ENCODE measurements at places on chromosomes 2 and 18.

DNA sequence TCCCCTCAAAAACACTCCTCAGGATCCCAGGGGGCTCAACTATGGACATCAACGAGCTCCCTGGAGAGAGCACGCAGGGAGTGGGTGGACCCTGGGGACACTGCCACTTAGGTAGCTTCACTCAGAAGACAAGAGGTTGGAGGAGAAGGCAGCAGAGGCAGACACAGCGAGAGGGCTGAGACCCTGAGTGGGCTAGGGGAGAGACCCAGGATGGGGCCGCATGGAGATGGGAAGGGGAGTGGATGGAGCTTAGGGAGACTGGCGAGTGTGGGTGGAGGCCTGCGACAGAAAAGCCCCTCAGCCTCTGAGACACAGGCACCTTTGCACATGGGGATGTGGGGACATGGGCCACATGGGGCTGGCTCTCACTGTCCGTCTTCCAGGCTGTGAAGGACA lies 70.9 kb downstream of the ASB1 start:
- H3K27ac ChIP-seq, result no peak overlapping the region
- H3K4me3 ChIP-seq, result no peak overlapping the region
- H3K4me1 ChIP-seq, result no peaks in the 10 kb centered on the region
- no peaks in the 10 kb centered on the region for H3K27me3 ChIP-seq
- DNase-seq, result no peak

DNA sequence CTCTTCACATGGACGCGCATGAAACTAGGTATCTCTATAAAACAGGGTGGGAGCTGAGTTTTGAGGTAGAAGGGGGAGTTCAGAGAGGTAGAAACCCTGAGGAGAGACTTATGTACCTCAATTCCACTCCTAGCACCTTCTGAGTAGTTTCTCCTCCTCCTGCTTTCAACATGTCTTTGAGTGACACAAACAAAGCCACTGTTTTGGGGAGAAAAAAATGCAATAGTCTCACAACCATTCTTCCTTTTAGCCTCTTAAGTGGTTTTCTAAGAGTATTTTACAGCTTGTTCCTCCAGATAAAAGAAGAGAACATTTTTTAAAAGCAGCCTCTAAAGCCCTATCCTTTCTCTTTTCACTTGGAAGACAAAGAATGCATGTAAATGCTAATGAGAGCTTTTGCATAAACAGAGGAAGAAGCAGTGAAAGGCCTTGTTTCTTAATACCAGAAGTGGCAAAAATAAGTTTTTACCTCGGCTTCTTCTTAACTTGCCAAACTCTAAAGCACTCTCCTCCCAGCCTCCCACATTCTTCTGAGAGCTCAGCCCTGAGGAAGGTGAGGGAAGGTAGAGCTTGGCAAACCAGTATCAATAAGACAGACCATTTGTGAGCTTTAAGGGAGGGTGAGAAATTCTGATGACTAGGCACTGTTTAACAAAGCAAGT lies 1304.4 kb upstream of the ACVR2A start:
- H3K27me3 ChIP-seq, result no peaks in the 10 kb centered on the region
- no peak overlapping the region for H3K4me3 ChIP-seq
- H3K4me1 ChIP-seq, result no peaks in the 10 kb centered on the region
- H3K36me3 ChIP-seq, result no peaks in the 10 kb centered on the region

- H3K4me1 ChIP-seq, result no peaks in the 10 kb centered on the region
- no peak overlapping the region for H3K4me3 ChIP-seq
- H3K27me3 ChIP-seq, result no peaks in the 10 kb centered on the region
- DNase-seq, result no peak
- H3K36me3 ChIP-seq, result no peaks in the 10 kb centered on the region
Observed at GRCh38 chr18:27869735-27870134, 307.2 kb downstream of the CDH2 start.

- no peak overlapping the region for H3K4me3 ChIP-seq
- H3K27me3 ChIP-seq, result no peaks in the 10 kb centered on the region
- no peak for DNase-seq
- H3K27ac ChIP-seq, result no peak overlapping the region
- H3K4me1 ChIP-seq, result no peaks in the 10 kb centered on the region
- H3K36me3 ChIP-seq, result no peaks in the 10 kb centered on the region
Observed at GRCh38 chr2:130190237-130190636, 8.0 kb downstream of the TUBA3E start.

DNA sequence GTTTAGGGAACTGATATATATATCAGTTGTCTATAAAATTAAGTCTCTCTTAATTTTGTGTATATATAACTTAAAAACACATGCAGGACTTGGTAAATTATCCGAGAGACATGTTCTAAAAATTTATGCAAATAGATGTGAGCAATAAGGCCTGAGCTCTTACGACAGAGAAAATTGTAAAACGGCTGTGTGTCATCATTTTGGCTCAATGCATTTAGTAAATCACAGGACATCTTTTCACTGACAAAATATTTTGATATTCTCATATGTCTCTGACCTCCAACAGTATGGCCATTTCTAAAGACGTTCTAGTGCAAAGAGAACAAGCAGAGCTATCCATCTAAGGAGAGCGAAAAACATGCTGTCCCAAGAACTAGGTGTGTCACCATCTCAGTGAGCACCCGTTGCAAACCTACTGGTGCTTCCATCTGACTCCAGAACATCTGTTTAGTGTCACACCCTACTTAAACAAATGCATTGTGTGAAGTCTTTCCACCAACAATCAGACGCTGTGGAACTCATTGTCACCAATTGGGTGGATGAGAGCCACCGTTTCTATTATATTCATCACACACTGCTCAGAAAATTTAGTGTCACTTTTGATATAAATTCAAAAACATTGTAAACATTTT lies 108.0 kb downstream of the ARHGAP15 start:
- no peaks in the 10 kb centered on the region for H3K36me3 ChIP-seq
- DNase-seq, result no peak

DNA sequence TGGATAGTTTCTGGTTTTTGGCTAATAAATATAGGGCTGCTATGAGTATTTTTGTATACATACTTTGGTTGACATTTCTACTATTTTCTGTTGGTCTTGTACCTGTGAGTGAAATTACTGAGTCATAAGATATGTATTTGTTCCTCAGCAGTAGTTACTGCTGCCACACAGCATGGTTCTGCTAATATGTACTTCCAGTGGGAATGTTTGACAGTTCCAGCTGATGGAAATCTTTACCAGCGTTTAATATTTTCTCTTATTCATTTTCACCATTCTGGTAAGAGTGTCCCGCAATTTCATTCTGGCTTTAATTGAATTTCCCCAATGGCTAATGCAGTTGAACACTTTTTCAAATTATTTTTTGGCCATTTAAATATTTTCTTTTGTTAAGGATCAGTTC lies 57.9 kb upstream of the IL1R1 start:
- no peak for DNase-seq
- H3K27me3 ChIP-seq, result no peaks in the 10 kb centered on the region
- H3K4me1 ChIP-seq, result no peaks in the 10 kb centered on the region
- H3K36me3 ChIP-seq, result no peaks in the 10 kb centered on the region

- H3K4me3 ChIP-seq, result no peak overlapping the region
- no peaks in the 10 kb centered on the region for H3K27me3 ChIP-seq
- no peaks in the 10 kb centered on the region for H3K36me3 ChIP-seq
- DNase-seq, result no peak
- no peaks in the 10 kb centered on the region for H3K4me1 ChIP-seq
Observed at GRCh38 chr2:121375621-121376159, 90.7 kb upstream of the TFCP2L1 start.

DNA sequence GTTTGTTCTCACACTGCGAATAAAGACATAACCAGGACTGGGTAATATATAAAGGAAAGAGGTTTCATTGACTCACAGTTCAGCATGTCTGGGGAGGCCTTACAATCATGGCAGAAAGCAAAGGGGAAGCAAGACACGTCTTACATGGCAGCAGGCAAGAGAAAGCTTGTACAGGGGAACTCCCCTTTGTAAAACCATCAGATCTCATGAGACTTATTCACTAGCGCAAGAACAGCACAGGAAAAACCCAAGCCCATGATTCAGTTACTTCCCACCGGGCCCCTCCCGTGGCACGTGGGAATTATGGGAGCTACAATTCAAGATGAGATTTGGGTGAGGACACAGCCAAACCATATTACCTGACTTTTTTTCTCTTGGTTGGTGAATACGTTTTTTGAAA lies 51.3 kb downstream of the TMEM247 start:
- no peaks in the 10 kb centered on the region for H3K36me3 ChIP-seq
- no peaks in the 10 kb centered on the region for H3K4me1 ChIP-seq
- H3K27me3 ChIP-seq, result no peaks in the 10 kb centered on the region
- H3K27ac ChIP-seq, result no peak overlapping the region
- DNase-seq, result no peak
- no peak overlapping the region for H3K4me3 ChIP-seq

DNA sequence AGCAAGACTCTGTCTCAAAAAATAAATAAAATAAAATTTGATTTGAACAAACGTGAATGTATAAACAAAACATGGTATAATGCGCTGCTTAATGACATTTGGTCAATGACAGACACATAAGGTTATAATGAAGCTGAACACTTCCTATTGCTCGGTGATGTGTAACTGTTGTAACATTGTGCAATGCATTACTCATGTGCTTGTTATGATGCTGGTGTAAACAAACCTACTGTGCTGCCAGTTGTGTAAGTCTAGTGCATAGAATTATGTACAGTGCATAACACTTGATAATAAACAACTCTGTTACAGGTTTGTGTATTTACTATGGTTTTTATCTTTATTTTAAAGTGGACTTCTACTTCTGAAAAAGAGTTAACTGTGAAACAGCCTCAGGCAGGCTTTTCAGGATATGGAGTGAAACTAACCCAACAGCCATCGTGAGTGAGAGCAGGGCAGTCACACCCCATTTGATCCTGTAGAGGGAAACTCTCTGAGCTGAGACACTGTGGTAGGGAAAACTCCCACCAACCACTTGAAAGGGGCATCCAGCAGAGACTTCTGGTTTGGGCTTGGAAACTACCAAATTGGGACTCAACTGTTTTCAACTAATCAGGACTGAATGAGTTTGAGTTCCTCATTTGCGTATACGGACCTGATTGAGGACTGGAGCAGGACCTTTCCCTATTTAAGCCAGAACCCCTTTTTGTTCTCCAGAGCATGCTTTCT lies 8.7 kb upstream of the RPRD1A start:
- H3K4me1 ChIP-seq, result no peaks in the 10 kb centered on the region
- H3K4me3 ChIP-seq, result no peak overlapping the region
- H3K27me3 ChIP-seq, result no peaks in the 10 kb centered on the region
- H3K27ac ChIP-seq, result no peak overlapping the region

- no peak for DNase-seq
- H3K36me3 ChIP-seq, result no peaks in the 10 kb centered on the region
- H3K27me3 ChIP-seq, result no peaks in the 10 kb centered on the region
- H3K4me1 ChIP-seq, result peaks cover 2% of the 10 kb centered on the region
- no peak overlapping the region for H3K27ac ChIP-seq
Observed at GRCh38 chr2:142041996-142042395, 88.8 kb downstream of the LRP1B start.

DNA sequence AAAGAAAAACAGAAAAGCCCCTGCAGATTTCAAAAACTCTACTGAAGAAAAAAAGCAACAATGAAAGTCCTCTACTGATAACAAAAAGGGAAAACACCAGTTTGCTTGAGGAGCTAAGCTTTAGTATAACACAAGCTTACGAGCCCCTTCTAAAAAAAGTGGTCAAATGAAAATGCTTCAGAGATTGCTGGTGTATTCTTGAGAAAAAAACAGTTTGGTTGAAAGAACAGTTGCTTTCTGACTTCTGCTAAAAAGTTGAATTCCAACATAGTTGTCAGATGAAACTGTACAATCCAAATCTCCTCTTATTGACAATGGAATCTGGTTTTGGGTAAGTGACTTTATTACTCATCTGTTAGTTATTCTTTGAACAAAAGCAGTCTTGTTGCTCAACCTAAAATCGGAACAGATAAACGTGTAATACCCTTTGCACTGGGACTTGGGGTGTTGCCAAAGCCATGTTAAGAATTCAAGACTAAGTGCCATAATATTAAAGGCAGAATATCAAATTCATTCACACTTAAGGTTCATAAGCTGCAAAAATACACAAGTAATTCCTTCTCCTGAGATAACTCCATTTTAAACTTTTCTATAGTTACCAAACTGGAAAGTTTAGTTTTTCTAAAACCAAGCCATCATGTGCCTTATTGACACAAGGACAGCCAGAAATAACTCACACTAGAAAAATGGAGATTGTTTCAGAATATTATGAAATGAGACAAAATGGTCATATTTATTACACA lies 45.3 kb upstream of the SPAG16 start:
- no peak for DNase-seq
- no peaks in the 10 kb centered on the region for H3K36me3 ChIP-seq
- H3K27ac ChIP-seq, result no peak overlapping the region
- no peaks in the 10 kb centered on the region for H3K4me1 ChIP-seq
- no peak overlapping the region for H3K4me3 ChIP-seq
- no peaks in the 10 kb centered on the region for H3K27me3 ChIP-seq

- H3K4me3 ChIP-seq, result no peak overlapping the region
- H3K4me1 ChIP-seq, result no peaks in the 10 kb centered on the region
- DNase-seq, result no peak
- H3K36me3 ChIP-seq, result no peaks in the 10 kb centered on the region
- no peak overlapping the region for H3K27ac ChIP-seq
Observed at GRCh38 chr2:141260911-141261310, 869.9 kb downstream of the LRP1B start.

- DNase-seq, result no peak
- H3K27me3 ChIP-seq, result peaks cover 7% of the 10 kb centered on the region
- H3K27ac ChIP-seq, result no peak overlapping the region
- no peaks in the 10 kb centered on the region for H3K36me3 ChIP-seq
- H3K4me3 ChIP-seq, result peak overlapping the region; percentile 45
Observed at GRCh38 chr2:227164763-227165291, 403 bp downstream of the COL4A3 start.

GRCh38 chr18:30743033-30743432 lies 299.5 kb downstream of the DSC3 start:
- H3K27me3 ChIP-seq, result no peaks in the 10 kb centered on the region
- no peak overlapping the region for H3K4me3 ChIP-seq
- H3K27ac ChIP-seq, result no peak overlapping the region
- H3K36me3 ChIP-seq, result no peaks in the 10 kb centered on the region
- H3K4me1 ChIP-seq, result no peaks in the 10 kb centered on the region

DNA sequence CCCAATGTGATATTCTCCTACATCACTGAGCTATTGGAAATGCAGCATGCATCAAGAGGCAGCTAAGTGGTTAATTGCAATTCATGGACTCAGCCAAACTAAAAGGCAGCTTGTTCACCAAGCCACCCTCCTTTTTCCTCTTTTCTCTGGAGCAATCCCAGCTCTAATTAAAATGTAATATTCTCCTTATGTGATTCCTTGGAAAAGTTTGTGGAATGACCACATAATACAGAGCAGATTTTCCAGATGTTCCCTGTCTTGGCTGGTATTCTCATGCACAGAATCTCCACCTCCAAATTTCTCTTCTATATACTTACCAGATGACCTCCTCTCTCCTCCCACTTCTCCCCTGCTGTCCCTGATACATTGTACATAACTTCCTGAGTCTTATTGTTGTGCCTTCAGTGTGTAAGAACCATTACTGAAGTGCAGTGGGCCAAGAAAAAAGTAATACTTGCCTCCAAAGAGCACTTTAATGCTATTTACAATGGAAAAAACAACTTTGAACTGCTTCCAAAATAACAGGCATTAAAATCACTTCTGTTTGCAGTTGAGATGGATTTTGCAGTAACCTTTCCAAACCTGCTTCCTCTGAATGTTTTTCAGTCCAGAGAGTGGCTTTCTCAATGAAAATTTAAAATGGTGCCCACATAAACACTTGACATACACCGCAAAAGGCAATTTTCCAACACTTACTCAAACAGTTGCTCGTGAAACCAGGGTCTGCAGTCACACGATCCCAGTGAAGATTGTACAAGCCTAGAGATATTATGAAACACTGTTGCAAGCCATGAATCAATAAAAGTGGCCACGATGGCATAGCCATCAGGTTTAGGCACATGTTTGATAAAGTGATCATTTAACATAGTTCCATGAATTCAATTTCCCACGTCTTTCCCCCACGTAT lies 258.0 kb downstream of the MTX2 start:
- H3K4me3 ChIP-seq, result no peak overlapping the region
- no peak overlapping the region for H3K27ac ChIP-seq
- no peaks in the 10 kb centered on the region for H3K36me3 ChIP-seq
- H3K27me3 ChIP-seq, result 0 out of 2 replicates have a peak, but pooled peaks cover 1% of the 10 kb centered on the region
- 0 out of 2 replicates have a peak, but pooled peaks cover 1% of the 10 kb centered on the region for H3K4me1 ChIP-seq

Measured in iPS DF 6.9 (cell line).